ENCODE measurements at places on chromosomes 7 and 10.

DNA sequence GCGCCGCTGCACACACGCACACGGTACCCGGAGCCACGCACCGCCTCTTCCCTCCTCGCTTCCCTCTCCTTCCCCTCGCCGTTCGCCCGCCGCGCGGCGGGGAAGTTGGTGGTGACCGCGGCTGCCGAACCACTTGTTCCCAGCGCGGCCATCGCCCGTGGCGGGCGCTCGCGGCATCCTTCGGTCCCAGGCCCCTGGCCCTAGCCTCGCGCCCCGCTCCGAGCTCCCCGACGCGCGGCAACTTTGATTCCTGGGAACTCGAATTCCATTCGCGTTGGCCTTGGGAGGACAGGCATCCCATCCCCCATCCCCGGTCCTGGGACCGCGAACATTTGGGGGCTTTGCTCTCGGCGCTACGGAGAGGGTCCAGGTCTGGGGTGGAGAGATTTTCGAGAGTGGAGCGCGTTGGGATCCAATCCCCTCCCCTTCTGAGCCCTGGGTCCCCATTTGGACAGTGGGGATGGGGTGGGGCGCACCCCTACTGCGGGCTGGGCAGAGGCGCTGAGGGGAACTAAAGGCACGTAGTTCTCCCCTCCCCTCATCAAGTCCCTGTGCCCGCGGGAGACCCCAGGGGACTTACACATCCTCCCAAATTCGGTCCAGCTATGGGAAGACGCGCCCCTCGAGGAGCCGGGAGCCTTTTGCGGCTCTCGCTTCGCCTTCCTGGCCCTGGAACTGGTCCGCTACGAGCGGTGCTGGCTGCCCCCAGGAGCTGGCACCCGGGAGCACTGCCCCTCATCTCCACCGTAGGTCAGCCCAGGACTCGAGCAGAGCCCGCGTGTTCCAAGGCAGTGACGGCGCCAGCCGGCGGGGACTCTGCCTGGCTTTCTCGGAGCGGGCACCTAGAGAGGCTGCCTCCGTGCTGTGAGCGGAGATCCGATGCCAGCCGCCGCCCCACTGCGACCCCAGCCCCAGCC lies 834 bp downstream of the CDH23 start:
- DNase-seq, result no peak

- DNase-seq, result peak; percentile 32
Measured at GRCh38 chr7:30596014-30596641, 1.4 kb downstream of the GARS1 start.

DNA sequence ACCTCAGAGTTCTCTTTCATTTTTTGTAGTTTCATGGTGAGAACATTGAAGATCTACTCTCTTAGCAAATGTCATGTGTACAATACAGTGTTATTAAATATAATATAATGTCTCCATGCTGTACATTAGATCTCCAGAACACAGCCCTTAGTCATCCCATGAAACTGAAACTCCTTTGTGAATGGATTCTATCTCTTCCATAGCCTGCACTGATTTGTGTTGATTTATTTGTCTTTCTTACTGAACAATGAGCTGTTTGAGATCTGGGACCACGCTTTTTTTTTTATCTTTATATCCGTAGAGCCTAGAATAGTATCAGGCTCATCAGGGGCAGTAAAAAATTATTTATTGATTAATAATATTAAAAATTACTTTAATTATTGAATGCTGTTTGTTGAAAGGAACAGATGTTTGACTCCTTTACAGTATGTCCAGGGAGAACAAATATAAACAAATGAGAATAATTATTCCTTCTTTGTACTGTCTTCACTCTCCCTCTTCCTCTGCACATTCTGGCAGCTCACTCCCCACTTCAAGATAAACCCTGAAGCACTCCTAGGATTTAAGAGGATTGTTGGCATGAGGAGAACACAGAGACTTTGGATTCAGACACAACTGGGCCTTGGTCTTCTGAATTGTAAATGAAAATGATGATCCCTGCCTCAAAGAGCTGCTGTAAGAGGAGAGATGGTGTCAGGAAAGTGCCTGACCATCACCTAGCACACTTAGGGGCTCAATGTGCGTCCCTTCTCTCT lies 81.6 kb upstream of the MSRB2 start:
- no peak for DNase-seq

GRCh38 chr7:24477398-24478136 lies 95.7 kb upstream of the PALS2 start:
- DNase-seq, result no peak

- DNase-seq, result no peak
Measured at GRCh38 chr7:146641491-146641890, 524.9 kb downstream of the CNTNAP2 start.

GRCh38 chr7:107091306-107091705 lies 46.8 kb downstream of the PRKAR2B start:
- DNase-seq, result no peak

DNA sequence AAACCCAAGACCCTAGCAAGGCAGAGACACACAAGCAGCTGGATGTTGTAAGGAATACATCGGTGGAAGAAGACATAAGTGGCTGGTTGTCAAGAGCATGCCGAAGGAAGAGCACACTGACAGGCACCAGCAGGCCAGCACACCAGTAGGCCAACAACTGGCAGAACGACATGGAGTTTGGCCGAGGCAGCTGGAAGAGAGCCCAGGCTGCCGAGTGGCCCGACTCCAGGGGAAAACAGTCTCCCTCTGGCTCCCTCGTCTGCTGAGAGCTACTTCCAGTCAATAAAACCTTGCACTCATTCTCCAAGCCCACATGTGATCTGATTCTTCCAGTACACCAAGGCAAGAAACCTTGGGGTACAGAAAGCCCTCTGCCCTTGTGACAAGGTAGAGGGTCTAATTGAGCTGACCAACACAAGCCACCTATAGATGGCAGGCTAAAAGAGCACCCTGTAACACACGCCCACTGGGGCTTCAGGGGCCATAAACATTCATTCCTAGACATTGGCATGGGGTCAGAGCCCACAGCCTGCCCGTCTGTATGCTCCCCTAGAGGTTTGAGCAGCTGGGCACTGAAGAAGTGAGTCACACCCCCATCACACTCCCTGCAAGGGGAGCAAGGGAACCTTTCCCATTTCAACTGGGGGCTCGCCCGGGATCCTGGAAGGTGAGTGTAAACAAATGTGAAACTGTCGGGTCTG lies 14.7 kb upstream of the TNS3 start:
- no peak for DNase-seq

DNA sequence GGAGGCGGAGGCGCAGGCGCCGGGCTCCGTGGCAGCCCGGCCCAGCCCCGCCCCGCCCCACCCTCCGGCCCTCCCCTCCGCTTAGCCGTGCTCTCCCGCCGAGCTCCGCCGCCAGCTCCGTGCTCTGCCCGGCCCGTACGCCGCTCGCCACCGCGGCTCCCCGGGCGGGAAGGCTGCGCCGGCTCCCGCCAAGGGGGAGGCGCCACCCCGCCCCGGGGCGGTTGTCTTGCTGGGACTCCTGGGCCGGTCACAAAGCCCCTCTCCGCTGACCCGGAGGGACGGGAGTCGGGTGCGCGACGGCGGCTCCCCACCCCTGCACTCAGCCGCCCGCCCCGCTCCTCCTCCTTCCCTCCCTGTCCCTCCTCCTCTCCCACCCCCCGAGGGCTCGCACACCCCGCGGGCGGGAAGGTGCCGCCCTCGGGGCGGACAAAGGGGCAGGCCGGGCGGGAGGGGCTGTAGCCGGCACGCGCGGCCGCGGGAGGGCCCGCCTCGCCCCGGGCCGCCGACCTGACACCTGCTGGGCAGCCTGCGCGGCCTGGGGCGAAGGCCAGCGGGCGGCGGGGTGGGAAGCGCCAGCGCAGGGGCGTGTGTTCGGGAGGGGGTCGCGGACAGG lies 11.5 kb upstream of the SP8 start:
- no peak for DNase-seq

- DNase-seq, result no peak
Measured at GRCh38 chr7:131104596-131105293, 222.9 kb upstream of the MKLN1 start.

- no peak for DNase-seq
Measured at GRCh38 chr7:76142861-76143260, 58.8 kb upstream of the SRRM3 start.

DNA sequence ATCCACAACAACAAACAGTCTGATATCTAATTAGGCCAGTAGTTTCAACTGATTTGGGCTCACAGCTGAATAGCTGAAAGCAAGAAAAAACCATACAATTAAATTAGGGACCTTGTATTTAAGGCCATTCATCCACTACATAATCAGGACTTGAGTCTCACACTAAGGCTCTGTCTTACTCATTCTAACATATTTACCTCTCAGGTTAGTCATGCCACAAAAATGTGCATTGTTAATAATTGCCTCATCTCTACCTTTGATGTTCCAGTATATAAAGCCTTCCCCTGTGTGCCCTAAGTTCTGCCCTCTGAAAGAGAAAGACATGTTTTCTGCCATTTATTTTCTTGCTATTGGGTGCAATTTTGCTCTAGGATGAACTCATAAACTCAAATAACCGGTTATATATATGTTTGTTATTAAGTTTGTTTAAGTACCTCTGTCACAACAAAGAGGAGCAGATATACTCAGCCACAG lies 5.3 kb upstream of the C1GALT1 start:
- no peak for DNase-seq

DNA sequence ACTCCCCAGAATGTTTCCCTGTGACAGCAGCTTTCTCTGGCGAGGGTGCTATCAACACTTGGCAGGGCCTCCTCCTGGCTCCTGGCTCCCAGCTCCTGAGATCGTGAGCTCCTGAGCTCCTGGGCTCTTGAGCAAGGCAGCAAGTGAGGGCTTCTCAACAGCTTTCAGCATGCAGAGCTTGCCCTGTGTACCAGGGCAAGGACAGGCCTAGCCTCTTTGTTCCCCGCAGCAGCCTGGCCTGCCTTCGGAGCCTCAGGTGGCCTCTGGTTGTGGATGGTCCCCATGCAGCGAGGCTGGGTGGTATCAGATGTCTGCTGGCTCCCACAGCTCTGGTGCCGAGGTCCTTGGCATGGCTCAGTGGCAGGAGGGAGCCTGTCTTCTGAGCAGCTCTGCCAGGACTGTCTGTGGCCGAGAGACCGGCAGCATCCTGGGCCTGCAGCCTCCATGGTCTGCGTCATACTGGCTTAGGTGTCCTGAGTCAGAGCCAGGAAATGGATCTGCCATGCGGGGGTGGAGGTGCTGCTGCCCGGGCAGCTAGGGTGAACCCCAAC lies 44.2 kb downstream of the ZMIZ1 start:
- DNase-seq, result no peak

DNA sequence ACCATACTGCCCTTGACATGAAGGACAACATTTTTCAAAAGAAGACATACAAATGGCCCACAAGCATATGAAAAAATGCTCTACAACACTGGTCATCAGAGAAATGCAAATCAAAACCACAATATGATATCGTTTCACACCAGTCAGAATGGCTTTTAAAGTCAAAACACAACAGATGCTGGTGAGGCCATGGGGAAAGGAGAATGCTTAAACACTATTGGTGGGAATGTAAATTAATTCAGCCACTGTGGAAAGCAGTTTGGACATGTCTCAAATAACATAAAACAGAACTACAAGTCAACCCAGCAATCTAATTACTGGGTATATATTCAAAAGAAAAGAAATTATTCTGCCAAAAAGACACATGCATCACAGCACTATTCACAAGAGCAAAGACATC lies 4.2 kb upstream of the NT5C3A start:
- no peak for DNase-seq

GRCh38 chr7:96973986-96974385 lies 31.4 kb upstream of the DLX6 start:
- DNase-seq, result no peak

GRCh38 chr10:6351495-6351894 lies 148.8 kb downstream of the PFKFB3 start:
- DNase-seq, result no peak

DNA sequence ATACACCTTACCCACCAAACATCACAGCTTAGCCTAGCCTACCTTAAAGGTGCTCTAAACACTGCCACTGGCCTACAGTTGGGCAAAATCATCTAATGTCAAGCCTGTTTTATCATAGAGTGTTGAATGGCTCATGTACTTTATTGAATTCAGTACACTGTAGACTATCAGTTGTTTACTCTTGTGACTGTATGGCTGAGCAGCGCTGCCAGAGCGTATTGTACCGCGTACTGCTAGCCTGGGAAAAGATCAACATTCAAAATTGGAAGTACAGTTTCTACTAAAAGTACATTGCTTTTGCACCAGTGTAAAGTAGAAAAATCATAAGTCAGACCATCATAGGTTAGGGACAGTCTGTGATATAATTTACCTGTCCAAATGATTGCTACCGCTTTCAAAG lies 226.8 kb downstream of the PRPF18 start:
- DNase-seq, result no peak

- no peak for DNase-seq
Measured at GRCh38 chr7:17021205-17021604, 139.4 kb upstream of the AGR3 start.

DNA sequence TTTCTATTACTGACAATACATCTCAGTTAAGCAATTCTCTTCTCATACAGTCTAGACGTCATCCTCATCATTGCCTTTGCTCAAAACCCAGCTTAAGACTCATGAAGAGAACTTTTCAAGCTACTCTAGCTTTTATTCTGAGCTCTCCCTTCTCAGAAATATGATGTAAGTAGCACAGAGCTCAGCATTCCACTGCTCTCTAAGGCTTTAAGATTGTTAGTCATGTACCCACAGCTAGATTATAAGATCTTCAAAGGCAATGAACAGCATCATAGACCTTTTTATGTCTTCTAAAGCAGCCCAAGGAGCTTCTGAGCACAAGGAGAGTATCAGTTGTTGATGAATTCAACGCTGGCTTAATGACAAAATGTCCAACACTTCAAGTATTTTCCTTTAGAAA lies 119.3 kb downstream of the NRP1 start:
- no peak for DNase-seq

GRCh38 chr7:25495342-25496250 lies 267.3 kb upstream of the NPVF start:
- no peak for DNase-seq

- DNase-seq, result no peak
Measured at GRCh38 chr10:21831986-21832820, 171.3 kb downstream of the DNAJC1 start.

DNA sequence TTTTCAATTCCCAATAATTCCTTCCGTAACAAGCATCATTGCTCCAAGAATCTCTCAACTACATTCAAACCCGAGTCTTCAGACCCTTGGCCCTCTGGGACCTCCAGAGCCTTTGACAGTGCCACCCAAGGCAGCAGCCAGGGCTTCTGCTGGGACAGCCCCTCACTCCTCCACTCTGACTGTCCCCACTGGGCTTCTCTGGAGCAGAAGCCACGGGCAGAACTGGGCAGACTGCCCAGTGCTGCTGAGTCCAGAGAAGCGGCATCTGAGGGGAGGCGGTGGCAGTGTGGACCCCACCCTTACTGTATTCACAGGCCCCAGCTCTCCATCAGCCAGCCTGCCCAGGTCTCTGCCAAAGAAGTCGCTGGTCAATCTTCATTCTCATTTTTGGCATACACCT lies 8.8 kb downstream of the CYREN start:
- no peak for DNase-seq

GRCh38 chr10:88833723-88834122 lies 17.9 kb downstream of the ANKRD22 start:
- no peak for DNase-seq

DNA sequence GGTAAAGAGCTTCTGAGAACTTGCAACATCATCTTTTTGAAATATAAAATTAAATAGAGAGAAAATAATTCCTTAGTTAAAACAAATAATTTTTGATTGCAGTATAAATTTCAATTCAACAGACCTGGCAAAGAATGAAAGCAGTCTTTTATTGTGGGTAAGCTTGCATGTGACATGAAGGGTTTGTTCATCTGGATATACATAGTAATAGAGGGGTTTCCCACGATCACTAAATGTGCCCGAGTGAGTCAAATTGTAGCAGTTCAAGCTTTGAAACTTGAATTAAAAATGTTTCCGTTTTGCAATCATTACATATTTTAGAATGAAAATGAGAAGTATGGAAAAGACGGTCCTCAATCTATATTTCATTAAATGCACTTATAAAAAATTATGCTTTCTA lies 658.4 kb upstream of the MBL2 start:
- DNase-seq, result no peak

All from activated naive CD4-positive, alpha-beta T cell treated with Interleukin-2 at 50 U/mL for 16 hours (primary cell).